ENCODE measurements at places on chromosomes 11 and 22.

GRCh38 chr11:78392854-78393253, 24.8 kb downstream of the GAB2 start:
- no peak for DNase-seq

DNA sequence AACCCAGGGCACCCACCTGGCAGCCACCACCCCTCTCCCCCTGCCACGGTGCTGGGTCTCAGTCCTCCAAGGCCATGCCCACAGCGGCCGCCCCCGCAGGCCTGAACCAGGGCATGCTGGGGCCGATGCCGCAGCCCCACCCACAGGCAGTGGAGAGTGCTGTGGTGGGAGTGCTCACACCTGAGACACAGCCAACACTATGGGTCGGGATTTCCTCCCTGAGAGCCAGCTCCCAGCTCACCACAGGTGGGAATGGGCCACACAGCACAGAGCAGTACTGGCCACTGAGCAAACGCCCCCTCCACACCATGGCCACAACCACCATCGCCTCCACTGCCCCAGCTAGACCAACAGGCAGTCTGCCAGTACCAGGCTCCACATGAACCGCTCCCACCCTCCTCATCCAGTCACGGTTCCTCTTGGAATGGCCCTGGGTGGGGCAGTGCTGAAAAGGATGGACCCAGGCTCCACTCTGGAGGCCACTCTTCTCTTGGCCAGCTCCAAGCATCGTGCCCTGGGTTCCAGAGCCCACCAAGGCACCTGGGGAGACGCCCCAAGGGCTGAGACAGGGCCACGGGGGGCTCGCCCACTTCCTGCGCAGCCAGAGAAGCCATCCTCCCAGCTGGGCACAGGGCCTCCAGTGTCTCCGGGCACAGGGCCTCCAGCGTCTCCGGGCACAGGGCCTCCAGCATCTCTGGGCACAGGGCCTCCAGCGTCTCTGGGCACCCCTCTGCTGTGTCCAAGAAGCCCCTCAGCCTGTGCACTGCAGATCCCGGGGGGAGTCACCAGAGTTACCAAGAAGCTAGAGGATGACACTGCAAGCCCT, 14.2 kb downstream of the MOB2 start:
- DNase-seq, result no peak

DNA sequence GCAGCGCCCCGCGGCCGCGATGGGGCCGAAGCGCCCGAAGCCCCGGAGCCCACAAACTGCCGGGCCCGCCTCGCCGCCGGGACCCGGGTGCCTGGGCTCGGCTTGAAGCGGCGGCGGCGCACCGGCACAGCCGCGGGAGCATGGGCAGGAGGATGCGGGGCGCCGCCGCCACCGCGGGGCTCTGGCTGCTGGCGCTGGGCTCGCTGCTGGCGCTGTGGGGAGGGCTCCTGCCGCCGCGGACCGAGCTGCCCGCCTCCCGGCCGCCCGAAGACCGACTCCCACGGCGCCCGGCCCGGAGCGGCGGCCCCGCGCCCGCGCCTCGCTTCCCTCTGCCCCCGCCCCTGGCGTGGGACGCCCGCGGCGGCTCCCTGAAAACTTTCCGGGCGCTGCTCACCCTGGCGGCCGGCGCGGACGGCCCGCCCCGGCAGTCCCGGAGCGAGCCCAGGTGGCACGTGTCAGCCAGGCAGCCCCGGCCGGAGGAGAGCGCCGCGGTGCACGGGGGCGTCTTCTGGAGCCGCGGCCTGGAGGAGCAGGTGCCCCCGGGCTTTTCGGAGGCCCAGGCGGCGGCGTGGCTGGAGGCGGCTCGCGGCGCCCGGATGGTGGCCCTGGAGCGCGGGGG, 346 bp downstream of the FJX1 start:
- peak; percentile 7 for DNase-seq

GRCh38 chr22:33875316-33875715, 45.0 kb downstream of the LARGE1 start:
- no peak for DNase-seq

GRCh38 chr11:96708219-96708878, 318.5 kb downstream of the JRKL start:
- DNase-seq, result no peak

DNA sequence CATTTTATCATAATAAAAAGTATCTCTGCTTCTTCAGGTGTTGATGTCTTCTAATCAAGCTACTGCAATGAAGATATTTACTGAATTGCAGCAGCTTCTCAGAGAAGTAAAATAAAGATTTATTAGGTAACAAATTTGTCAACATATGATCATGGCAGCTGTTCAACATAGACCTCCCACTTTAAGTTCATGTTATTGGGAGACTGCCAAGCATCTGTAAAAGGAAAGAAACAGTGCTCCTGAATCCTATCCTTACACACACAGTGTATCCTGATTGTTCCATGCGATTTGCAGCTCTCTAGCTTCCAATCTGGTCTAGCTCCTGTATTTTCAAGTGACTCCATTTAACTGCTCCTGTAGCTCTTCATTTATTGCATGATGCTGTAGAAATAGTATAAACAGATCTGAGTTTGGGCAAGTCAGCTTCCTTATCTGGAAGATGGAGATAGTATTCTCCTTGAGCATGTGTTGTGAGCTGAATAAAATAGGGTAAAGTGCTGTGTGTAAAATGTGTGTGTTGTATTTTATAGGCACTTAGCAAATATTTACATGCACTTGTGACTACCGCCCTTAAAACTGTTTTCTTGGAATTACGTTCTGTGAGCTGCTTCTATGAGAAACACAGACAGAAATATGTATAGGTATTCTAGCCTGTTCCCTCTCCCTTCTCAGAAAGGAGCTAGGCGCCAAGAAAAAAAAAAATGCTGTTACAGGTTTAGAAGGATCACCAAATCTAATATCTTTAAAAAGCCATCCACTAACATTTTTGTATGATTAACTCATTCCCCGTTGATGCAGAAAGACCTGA, 290.6 kb downstream of the JRKL start:
- no peak for DNase-seq

GRCh38 chr11:64304316-64305072, 830 bp upstream of the ESRRA start:
- peak; percentile 84 for DNase-seq

GRCh38 chr11:47913529-47914244, 65.5 kb upstream of the NUP160 start:
- DNase-seq, result no peak

DNA sequence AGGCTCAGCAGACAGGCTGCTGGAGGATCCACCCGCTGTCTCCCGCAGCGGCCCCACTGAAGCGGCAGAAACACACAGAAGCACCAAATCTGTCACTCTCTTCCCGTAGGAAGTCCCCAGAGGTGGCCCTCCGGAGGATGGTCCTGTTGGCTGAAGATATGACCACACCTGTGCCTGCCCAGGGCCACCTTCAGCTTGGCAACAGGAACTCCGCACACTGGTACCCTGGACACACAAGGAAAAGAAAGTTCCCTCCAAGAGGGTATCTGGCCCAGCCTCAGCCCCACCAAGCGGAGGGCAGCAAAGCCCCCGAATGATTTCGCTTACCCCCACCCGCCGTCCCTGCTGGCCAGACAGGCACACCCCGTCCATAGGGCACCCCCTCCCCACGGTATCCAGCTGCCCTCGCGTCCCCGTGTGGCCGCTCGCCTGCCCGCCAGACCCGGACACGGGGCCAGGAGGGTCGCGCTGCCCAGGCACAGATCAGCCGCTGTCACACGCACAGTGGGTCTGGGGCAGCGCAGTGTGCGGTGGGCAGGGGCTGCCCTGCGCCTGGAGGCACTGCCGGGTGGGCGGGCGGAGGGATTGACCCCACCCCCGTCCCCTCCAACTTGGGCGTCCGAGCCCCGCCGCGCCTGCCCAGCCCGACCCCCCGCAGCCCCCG, 7.0 kb downstream of the RASSF7 start:
- DNase-seq, result no peak

GRCh38 chr22:28792491-28793383, 7.6 kb downstream of the XBP1 start:
- no peak for DNase-seq

DNA sequence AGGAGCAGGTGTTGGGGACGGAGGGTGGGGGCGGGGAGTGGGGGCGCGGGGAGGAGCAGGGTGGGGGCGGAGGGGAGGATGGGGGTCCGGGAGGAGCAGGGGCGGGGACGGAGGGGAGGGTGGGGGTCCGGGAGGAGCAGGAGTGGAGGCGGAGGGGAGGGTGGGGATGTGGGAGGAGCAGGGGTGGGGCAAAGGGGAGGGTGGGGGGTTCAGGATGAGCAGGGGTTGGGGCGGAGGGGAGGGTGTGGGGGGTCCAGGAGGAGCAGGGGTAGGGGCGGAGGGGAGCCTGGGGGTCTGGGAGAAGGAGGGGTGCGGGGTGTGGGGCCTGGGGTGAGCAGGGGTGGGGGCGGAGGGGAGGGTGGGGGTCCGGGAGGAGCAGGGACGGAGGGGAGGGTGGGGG, 17.1 kb downstream of the CRELD2 start:
- DNase-seq, result peak; percentile 48
